ENCODE measurements at places on chromosomes 7 and 10.

GRCh38 chr7:63900394-63901203 lies 98.0 kb upstream of the ZNF722 start:
- peak; percentile 59 for DNase-seq

GRCh38 chr7:115060095-115060870 lies 138.4 kb downstream of the MDFIC start:
- no peak for DNase-seq

GRCh38 chr10:50531388-50532077 lies 92.2 kb downstream of the SGMS1 start:
- DNase-seq: no peak

DNA sequence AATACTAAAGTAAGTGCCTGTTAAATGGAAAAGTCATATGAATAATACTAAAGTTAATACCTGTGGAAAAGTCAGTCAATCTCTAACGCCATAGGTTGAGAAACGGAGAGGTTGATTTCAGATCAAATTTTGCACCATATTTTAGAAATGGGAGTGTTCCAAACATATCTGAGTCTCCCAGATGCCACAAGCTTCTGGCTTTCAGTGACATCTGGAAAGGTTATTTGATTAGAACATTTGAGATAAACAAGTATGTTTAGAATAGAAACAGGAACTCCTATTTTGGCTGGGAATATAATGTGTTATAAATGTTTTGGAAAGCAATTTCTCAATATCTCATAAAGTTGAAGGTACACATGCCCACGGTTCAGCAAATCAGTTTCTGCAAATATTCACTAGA lies 5.8 kb downstream of the MACC1 start:
- DNase-seq: no peak

GRCh38 chr7:158836692-158837091 lies 7.4 kb upstream of the ESYT2 start:
- DNase-seq: no peak

- no peak for DNase-seq
These were observed at the start of gene SLC13A1 for GRCh38 chr7:123199883-123200282. TSS of gene SLC13A1 (minus strand) at chr7:123199969. CDS start at chr7:123199946, 23 bp downstream.

DNA sequence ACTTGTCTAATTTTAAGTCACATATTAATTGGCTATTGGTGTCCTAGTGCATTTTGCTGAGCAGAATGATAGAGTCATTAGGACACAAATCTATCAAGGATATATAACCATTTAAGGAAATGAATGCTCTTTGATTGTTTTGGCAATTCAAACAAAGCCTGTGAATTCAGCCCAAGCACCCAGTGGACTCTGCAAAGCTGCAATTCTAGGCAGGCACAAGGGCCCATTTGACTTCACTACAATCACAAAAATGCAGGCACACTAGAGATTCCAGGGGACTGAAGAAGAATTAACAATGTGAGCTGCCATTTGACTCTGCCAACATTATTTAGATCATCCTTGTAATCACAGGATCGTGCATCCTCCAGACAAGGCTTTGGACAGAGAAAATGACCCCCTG lies 544.2 kb upstream of the PHF14 start:
- no peak for DNase-seq

DNA sequence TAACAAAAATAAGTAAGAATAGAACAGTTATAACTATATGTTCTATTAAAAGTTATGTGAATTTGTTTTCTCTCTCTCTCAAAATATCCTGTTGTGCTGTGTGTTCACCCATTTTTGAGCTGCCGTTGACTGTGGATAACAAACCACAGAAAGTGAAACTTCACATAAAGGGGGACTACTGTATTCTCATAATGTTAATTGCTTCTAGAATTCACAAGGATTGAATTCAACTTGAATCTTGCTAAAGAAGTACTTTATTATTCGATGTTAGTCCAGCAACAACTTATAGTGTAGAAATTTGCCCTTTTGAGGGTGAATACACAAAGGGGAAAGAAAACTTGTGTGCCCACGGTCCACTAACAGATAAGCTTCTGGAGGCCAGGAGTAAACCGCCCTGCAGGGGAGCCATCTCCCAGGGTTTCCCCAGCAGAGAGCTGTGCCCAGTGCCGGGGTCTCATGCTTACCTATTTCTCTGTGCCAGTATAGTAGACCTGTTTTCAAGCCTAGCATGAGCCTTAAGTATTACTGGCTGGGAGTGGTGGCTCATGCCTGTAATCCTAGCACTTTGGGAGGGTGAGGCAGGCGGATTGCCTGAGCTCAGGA lies 87.1 kb downstream of the KAT6B start:
- DNase-seq: no peak

GRCh38 chr7:3975371-3975770 lies 674.3 kb downstream of the SDK1 start:
- DNase-seq: no peak

GRCh38 chr7:82359426-82359825 lies 84.2 kb downstream of the CACNA2D1 start:
- no peak for DNase-seq

DNA sequence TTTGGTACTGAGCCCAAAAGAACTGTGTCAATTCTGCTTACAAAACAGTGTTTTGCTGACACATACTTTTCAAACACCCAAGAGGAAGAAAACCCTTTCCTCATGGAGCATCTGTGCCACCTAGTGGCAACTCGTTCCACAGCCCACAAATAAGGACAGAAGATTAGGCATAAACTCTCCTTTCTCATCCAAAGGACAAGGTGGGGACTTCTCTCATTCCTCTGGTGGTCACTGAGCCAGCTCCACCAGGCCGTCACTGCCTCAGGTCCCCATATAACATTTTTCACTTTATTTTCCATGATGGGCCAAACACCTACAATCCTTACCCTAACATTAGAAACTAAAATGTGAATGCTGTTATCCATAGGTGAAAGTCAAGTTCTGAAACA lies 76.9 kb downstream of the RNF216 start:
- peak; percentile 35 for DNase-seq

DNA sequence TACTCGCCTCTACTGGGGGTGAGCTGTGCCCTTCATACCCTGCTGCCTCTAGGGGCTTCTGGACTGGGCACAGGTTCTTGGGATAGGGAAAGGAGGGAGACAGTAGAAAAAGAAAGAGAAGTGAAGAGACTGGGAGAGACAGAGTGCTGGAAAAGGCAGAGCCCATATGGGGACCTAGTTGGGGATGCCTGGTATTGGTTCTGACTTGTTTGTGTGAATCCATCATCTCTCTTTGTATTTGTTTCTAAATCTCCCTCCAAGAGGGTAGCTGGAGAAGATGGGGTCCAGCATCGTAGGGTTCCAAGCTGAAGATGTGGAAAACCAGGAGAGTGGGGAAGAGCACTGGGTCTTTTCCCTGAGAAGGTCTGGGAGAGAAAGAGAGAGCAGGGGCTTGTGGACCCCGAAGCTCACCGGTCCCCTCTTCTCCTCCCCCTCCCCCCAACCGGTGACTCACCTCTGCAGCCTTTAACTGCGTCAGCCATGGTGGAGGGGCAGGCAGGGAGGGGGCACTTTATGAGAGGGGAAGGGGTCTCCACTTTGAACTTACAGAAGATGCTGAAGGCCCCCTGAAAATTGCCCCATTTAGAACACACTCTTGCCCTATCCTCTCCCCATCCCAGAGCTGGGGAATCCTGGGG lies 3.2 kb upstream of the VGF start:
- DNase-seq: no peak

GRCh38 chr10:86295351-86295750 lies 71.2 kb downstream of the GRID1 start:
- DNase-seq: no peak

GRCh38 chr7:151139071-151139790 lies 28.3 kb downstream of the GBX1 start:
- no peak for DNase-seq

- no peak for DNase-seq
These were observed 226.3 kb upstream of the KLF6 start for GRCh38 chr10:4011136-4011812.

DNA sequence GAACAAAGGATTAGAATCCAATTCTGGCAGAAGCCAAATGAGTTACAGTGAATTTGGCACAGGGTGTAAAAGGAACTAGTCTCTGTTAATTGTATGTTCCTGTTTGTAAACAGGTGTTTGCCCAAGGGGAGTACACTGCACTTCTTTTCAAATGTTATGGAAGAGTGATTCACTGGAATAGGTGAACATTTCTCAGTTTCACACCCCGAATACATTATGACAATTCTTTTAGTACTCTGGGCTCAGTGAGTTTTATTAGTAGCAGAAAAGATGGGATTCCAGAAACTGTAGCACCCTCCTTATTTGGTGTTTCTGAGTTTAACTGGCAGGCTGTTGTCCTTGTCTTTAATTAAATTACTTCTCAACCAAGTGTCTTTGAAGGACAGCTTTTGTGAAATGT lies 329.2 kb downstream of the BBS9 start:
- no peak for DNase-seq

- no peak for DNase-seq
These were observed 67.6 kb downstream of the OSBPL3 start for GRCh38 chr7:24912424-24912823.

DNA sequence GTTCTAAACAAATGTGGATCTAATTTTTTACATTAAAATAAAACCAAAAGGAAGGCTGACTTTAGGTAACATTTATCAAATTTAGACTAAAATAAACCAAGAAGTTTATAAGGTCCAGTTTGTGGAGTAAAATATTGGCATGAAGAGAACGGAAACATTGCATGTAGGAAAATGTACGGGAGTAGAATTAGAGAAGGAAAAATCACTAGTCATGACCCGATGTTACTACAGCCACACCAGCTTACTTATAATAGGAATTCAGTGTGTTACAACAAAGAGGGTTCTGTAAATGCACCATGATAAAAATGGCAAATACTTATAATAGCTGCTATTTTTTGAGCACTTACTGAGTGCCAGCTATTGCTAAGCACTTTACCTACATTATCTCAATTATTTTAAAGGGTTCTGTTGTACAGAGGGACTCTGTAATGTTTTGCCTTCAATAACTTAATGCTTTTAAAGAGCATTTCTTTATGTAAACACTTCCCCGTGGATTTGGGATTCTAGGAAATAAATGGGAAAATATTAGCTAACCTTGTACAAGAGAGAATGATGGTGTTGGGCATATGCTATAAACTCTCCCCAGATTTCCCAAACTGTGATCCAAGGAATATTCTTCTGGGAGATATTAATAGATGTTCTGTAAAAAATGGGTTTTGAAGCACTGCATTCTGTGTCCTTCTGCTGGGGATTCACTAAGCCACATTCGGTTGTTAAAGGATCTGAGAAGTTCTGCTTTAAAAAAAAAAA lies 296.7 kb downstream of the BBS9 start:
- DNase-seq: no peak

GRCh38 chr10:90966146-90966545 lies 45.3 kb upstream of the ANKRD1 start:
- DNase-seq: no peak

DNA sequence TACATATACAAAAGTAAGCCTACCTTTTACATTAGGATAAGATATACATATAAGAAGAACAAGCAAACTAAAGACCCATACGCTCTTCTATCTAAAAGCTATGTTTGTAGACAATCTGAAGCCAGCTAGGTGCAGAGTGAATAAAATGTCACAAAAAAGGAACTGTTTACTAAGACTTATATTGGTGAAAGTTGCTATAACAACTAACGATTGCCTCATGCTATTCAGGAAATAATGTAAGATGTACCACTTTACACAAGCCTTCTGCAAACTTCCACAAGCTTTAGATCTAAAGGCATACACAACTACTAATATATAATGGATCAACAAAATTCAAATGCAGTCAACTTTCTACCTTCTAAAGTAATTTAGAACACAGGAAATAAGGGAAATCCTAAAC lies 175.1 kb downstream of the SRPK2 start:
- no peak for DNase-seq

DNA sequence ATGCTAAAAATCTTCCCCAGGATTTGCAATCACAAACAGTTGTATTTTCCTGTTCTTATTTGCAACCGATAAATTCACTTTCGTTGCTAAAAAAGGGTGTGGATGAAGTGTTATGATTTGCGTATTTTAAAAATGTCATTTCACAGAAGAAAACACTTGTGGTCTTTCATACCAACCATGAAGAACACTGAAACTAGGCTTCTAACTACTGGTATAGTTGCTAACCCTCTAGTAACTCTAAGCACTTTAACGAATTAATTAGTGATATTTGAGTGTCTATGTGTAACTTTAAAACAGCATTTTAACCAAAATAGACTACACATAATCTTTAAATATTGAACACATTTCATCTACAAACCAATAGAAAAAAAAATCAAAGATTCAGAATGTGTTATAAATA lies 188.1 kb upstream of the PTN start:
- no peak for DNase-seq

- DNase-seq: no peak
These were observed at the start of gene LRRC72 for GRCh38 chr7:16526742-16527540. TSS of gene LRRC72 (plus strand) at chr7:16526825. CDS start at chr7:16526953, 128 bp downstream.

DNA sequence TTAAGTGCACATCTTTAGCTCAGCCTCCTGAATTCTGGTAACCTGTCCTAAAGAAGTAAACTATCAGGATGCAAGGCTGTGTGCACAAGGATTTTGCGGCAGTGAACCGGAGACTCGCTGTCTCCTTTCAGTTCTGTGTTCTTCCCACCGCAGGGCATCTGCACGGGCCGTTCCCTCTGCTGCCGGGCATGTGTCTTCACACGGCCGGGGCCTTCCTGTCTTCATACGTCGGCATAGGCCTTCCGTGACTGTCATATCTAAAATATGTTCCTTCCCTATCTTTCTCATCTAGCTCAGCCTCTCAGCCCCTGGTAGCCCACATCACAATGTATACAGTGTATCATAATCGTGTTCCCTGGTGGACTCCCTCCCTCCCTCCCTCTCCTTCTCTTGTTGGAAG lies 16.4 kb downstream of the PALD1 start:
- no peak for DNase-seq

- DNase-seq: no peak
These were observed 296.6 kb downstream of the HGF start for GRCh38 chr7:81473236-81473635.

- no peak for DNase-seq
These were observed at the start of gene CCL24 for GRCh38 chr7:75813781-75814236. TSS of gene CCL24 (minus strand) at chr7:75813806. CDS start at chr7:75813715, 91 bp downstream.

- DNase-seq: no peak
These were observed 1.9 kb downstream of the CNPY1 start for GRCh38 chr7:155544485-155544884.

DNA sequence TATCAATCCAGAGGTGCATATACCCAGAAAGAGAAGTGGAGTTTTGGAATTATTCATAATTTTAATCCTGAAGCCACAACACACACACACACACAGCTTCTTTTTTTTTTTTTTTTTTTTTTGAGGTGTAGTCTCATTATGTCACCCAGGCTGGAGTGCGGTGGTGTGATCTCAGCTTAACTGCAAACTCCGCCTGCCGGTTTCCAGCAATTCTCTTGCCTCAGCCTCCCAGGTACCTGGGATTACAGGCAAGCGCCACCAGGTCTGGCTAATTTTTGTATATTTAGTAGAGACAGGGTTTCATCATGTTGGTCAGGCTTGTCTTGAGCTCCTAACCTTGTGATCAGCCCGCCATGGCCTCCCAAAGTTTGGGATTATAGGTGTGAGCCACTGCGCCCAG lies 35.4 kb downstream of the TET1 start:
- DNase-seq: no peak

DNA sequence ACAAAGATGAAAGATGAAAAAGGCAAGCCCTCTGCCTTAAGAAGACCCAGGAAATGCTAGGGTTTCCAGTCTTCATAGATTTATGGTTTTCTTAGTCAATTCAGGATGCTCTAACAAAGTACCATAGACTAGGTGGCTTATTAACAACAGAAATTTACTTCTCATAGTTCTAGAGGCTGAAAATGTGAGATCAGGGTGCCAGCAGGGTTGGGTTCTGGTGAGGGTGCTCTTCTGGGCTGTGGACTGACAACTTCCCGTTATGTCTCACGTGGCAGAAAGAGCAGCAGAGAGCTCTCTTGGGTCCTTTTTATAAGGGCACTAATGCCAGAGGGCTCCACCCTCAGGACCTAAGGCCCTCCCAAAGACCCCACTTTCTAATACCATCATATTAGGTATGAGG lies 23.7 kb downstream of the ELMO1 start:
- no peak for DNase-seq

GRCh38 chr7:124251636-124252035 lies 218.8 kb upstream of the TMEM229A start:
- DNase-seq: no peak

All from stimulated activated CD8-positive, alpha-beta memory T cell treated with anti-CD3 and anti-CD28 coated beads, Interleukin-4, amount 100 ng/mL, for 1 hour (primary cell).